ENCODE measurements at places on chromosomes 7 and 10. TPM values are rescaled to one million over a fixed set of nuclear protein-coding genes. Genes with fewer than 3 reads are reported as not detected.

DNA sequence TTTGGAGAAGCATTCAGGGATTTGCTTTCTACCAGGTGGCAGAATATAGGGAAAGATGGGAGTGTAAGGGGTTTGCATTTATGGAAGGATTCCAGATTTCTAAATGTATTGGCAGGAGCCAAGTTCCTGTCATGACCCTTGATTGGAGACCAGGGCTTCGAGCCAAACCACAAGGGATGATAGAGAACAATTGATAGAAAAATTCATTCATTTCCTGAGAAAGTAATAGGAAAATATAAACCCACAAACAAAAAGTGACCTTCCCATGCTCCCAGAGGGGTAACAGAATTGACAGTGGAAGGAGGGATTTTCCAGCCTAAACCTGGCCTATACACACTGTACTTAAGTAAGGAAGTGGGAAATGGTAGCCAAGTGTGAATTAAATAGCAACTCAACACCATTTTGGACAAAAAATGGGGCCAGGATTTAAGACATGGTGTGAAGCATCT is 22.4 kb upstream of the IFIT2 start:
- peaks cover 59% of the 10 kb centered on the region for H3K4me1 ChIP-seq
- H3K4me3 ChIP-seq, result peak overlapping the region; percentile 13
- peak; percentile 94 for DNase-seq
- H3K27ac ChIP-seq, result peak overlapping the region; percentile 100

DNA sequence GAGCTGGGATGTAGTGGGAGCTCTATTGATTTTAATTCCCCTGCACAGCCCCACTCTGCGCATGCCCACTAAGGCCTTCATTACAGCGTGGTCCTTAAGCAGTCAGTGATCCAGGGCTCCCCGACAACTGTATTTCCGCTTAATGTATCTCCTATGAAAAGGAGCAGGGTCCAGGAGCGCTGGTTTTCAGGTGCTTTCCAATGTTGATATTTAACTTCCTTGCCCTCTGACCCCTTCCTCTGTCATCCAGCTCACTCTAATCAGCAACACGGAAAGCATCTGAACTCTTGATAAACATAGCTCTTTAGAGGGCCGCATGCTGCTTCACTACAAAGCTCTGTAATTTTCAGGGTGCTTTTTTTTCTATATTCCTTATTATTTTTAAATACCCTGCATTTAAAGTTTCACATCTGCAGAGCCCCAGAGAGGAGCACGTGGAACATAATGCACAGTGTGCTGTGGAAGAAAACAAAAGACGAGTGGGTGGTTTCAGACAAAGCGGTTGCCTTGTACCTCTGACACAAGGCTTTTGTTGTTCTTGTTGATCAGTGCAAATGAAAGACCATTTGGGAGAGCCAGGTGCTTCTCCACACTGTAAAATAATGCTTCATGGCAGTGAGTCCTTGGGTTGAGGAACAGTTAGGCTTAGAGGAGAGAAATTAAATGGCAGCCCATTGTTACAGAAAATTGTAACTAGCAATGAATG is 465.9 kb upstream of the CELF2 start:
- H3K4me3 ChIP-seq, result no peak overlapping the region
- H3K27me3 ChIP-seq, result no peaks in the 10 kb centered on the region
- H3K27ac ChIP-seq, result no peak overlapping the region
- no peaks in the 10 kb centered on the region for H3K36me3 ChIP-seq
- no peak for DNase-seq

Gene CNNM1
- total RNA-seq, result not detected

DNA sequence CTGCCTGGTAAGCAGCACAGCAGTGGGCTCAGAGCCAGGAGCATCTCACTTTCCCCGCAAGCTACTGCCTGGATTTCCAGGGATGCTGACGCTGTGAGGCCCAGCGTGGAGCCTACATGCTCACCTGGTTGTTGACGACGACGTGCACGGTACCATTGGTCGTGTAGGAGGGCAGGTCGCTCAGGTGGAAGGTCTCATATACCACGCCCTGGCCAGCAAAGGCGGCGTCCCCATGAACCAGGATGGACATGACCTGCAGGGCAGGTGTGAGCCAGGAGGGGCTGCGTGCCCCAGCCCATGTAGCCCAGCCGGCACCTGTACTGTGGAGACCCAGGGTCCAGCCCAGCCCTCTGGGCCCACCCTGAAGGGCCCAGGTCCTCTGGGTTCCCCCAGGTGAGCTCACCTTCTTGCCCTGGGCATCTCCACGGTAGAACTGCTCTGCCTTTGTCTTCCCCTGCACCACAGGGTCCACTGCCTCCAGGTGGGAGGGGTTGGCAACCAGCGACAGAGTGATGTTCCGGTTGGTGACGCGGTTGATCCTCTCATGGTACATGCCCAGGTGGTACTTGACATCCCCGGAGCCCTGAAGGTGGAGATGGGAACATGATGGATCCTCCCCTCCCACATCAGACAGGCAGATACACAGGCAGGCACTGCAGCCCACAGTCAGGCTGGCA is 15.4 kb downstream of the OGDHL start:
- H3K4me1 ChIP-seq, result no peaks in the 10 kb centered on the region
- no peak for DNase-seq
- no peak overlapping the region for H3K27ac ChIP-seq
- no peak overlapping the region for H3K4me3 ChIP-seq
- no peaks in the 10 kb centered on the region for H3K36me3 ChIP-seq

Gene TAC1
- not detected for total RNA-seq
